ENCODE measurements at places on chromosomes 2 and 18.

DNA sequence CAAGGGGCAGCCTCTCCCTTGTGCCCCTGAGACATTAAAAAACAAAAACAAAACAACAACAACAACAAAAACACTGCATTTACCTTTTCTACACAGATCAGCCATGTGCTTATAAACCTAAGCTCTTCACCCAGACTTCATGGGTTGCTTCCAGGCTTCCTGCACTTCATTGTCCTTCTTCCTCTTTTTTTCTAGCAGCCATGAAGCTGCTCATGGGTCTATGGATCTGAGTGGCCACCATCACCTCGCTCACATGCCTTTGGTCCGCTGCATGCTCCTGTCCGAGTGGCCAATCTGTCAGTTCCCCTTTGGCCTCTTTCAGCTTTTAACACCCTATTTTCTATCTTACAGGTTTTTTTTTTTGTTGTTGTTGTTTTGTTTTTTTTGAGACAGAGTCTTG is 9.0 kb upstream of the TET3 start:
- DNase-seq = no peak

GRCh38 chr2:28451793-28452533 is 43.9 kb upstream of the PLB1 start:
- no peak for DNase-seq

DNA sequence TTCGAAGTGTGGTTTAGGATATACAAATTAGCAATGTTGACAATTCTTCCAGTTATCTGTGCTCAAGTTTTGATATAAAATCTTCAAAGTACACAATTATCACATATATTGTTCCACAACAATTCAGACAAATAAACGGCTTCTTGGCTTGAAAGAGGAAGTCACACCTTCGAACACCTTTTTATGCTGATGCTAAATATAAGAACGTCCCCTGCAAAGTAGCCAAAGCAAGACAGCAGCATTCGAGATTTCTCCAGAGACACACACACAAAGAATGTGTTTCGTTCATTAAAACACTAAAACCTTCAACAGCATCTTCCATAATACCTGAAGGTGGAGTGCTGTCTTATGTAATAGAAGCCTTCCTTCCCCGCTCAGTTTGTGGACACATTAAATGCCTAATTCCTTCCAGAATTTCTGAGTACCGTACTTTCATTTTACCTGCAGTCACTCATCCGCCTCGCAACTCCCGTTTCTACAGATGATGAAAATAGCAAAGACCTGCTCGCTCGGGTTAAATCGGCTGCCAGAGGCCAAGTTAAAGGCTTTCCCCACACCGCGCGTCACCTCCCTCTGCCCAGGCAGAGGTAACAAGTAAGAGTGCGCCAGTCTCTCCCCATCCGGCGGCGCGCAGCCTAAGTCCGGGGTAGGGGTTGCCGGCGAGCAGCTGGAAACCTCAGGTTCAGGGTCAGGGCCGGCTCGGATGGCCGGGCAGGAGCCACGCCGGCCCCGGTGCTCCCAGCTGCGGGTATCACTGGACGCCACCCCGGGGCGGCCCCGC is 847 bp downstream of the SERPINE2 start:
- peak; percentile 61 for DNase-seq

GRCh38 chr2:151206446-151206968 is 55.2 kb downstream of the RBM43 start:
- DNase-seq = no peak

All from SW480 (cell line).